ENCODE measurements at places on chromosomes 11 and 22.

DNA sequence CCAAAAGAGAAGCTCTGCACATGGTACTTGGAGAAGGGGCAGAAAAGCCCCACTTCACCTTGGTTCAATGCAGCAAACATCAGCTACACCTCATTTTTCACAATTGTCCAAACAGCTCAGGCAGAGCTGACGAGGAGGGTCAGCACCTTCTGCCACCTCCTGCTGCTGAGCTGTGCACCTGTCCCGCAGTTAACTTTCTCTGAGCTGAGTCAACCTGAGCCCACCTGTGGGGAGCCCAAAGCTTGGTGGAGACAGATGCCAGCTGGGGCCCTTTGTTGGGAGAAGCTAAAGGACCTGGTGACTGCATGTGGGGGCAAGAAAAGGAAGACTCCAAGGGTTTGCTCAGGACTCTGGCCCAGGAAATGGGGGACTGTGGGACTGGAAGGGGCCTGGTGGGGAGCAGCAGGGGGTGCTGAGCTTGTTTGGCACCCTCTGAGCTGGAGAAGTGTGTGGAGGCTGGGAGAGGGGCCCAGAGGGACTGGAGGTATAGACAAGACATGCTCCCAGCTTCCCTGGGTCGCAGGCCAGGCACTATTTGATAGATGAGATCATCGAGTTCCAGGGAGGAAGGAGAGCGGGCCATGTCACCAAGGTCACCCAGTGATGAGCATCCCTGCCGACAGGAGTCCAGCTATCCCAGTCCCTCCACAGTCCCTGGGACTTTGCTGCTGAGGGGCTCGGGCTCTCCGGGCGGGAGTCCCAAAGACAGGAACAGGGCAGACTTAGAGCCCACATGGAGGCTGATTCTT is 53.5 kb downstream of the KCNJ4 start:
- DNase-seq = no peak

- DNase-seq = no peak
Measured at GRCh38 chr11:123630126-123630608, 24.3 kb downstream of the SCN3B start.

- no peak for DNase-seq
Measured at GRCh38 chr22:20771918-20772625, 1.8 kb upstream of the SERPIND1 start.

- DNase-seq = no peak
Measured at GRCh38 chr22:45270095-45271020, 14.4 kb upstream of the UPK3A start.

- DNase-seq = no peak
Measured at GRCh38 chr11:72224564-72225410, at the start of gene INPPL1. Gene INPPL1 (plus strand): TSS chr11:72224767. CDS start chr11:72224985, 218 bp downstream.

- DNase-seq = no peak
Measured at GRCh38 chr22:46734830-46735453, 3.1 kb downstream of the CERK start.

DNA sequence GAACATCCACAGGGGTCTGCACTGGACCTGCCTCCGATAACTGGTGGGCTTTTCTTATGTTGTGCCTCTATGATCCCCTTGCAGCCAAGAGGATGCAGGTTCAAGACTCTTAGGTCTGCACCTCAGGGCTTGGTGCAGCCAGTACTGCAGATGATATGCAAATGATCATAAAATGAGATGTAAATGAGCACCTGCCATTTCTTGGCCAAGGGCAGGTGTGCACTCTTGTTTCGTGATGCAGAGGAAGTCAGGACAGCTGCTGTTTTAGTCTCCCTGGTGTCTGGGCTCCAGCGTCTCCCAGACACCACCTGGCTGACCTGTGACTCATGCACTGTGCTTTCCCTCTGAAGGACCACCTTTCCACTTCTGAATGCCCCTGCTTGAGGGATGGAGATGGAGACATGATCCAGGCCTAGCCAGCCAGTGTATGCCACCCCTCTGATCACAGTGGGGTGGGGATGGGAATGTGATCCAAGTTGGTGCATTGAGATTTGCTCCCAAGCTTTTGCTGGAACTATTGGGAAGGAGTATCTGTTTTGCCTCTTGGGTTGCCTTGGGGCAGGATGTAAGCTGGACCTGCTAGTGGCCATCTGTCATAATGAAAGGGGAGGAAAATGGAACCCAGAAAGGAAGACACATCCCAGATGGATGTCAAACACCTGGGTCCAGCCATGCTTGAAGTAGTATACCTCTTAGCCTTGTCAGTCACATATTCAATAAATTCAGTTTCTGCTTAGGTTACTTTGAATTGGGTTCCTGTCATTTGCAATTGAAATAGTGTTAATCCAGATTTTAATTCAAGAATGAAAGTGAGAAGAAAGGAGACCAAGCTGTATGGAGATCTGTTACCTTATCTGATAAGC is 3.3 kb upstream of the KCNJ11 start:
- no peak for DNase-seq

DNA sequence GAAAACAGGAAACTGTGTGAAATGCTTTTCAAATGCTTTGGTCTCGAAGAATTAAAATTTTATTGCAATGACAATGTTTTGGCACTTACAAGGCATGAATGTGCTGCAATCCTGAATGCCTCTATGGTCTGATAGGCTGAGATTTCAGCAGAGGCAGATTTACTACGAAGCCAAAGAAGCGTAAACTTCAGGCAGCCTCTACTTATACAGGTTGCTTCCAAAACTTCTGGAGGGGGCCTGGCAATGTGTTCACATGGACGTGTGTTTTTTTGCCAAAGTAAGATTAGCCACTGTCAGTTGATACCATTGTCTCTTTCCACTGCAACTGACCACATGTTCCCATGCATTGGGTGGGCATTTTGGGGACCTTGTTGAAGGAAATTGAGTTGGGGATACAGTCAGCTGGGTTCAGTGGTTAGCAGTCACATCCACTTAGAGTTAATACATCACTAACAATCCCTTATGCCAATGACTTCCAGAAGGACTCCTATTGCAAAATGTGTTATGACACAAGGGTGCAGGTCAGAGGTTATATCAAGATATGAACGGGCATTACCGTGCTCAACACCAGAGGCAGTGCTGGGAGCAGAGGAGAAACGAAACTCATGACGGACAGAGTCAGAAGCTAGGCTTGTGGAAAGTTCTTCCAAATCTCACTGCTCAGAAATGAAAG is 48.8 kb downstream of the ABTB2 start:
- DNase-seq = no peak

GRCh38 chr11:95788921-95789505 is 569 bp downstream of the FAM76B start:
- no peak for DNase-seq

GRCh38 chr22:43159484-43160178 is 8.3 kb downstream of the TSPO start:
- DNase-seq = no peak

DNA sequence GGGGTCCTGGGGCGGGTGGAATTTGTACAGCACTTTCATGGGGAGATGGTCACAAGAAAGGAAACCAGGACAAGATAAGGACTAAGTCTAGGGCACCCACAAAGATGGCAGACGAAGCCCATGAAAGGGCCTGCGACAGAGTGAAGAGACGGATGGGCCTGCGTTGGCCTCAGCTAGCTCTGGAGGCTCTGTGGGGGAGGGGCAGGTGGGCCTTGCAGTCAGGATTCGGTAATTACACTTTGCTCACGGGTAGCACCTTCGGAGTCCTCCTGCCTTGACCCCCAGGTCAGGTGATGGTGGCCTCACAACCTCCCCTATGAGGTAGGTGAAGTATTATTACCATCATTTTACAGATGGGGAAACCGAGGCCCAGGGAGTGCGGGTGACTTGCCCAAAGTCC is 7.1 kb downstream of the LRRC10B start:
- DNase-seq = no peak

DNA sequence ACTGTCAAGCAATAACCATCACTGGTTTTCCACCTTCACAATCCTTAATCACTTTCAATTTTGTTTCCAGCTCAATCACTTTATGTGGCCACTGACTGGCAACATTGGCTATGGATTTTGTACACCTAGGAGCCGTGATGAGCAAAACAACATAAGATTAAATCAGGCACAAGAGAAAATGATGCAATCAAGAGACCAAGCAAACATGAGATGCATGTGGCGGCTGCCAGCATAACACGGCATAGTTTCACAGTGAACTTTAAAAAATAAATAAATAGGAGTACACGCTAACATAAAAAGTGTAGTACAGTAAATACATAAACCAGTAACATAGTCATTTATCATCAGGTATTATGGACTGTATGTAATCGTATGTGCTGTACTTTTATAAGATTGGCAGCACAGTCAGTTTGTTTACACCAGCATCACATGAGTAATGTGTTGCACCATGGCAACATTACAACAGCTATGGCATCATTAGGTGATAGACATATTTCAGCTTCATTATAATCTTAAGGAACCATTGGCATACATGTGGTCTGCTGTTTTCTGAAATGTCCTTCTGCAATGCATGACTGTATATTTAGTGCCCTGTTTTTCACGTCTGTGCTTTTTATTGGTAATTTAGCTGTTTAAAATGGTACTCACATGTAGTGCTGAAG is 83.3 kb upstream of the PRDM11 start:
- DNase-seq = no peak

DNA sequence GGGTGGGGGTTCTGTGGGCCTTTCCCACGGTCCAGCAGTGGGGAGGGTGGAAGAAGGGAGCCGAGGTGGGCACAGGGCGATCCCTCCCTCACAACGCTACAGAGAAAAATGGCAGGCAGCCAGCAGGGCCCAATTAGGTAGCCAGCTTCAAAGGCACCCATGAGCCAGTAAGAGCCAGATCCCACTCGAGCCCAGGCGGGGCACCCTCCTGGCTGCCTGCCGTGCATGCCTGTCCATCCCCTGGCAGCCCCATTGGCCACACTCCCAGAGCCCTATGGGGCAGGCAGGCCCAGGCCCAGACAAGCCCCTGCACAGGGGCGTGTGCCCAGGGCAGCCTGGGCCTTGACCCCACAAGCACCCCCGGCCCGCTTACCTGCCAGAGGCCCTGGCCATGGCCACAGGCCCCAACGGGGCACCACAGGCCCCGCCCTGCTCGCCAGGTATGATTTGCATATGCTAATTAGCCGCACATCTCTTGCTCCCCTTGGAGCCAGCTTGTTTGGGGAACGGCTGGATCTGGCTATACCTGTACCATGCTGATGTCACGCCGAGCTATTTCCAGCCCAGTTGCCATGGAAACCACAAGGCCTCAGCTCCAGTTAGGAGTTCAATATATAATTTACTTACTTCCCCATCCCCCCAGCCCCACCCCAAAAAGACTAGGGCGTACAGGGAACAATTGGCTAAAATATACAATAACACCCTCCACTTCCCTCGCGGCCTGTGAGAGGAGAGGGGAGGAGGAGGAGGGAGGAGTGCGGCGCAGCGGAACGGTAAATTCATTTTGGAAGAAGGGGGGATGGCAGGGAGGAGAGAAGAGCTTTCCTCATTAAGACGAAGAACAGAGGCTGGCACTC is 47.5 kb upstream of the TCF20 start:
- no peak for DNase-seq

GRCh38 chr11:80031014-80031600 is 590.3 kb upstream of the TENM4 start:
- no peak for DNase-seq

DNA sequence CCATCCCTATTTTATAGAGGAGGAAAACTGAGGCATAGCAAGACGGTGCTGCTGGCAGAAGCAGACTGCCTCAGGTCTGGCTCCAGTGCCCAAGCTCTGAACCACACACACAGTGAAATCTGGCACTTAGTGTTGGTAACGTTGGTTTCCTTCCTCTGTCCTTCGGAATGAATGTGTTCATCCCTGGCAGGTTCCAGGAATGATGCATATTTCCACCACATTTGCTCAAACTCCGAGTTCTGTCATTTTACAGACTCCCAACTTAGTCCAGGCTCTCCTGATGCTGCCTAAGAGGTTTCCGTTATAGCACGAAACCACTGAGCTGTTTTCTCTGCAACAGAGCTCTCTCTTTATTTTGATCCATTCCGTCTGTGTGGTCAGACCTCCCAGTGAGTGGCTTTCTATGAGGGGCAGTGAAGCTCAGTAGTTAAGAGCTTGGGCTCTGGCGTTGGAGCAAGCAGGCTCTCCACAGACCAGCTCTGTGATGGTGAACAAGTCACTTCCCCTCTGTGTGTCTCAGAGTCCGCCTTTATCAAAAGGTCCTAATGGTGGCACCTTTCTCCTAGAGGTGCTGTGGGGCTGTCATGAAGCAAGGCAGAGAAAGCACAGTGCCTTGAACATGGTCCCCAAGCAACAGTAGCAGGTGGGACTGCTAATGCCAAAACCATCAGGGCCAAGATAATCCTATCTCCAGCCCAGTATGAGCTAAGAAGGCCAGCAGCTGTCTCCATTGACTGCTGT is 200.3 kb downstream of the MYO18B start:
- DNase-seq = no peak

DNA sequence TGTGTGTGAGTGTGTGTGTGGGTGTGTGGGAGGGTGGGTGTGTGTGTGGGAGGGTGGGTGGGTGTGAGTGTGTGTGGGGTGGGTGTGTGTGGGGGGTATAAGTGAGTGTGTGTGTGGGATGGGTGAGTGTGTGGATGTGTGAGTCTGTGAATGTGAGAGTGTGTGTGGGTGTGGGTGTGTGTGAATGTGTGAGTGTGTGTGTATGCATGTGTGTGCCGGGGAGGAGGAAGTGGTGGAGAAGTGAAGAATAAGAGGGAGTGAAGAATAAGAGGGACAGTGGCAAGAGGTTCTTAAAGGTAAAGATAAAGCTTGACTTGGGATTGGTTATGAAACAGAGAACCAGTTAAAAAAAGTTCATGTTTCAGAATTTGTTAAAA is 54.0 kb downstream of the PRR5L start:
- no peak for DNase-seq

GRCh38 chr11:33515347-33515746 is 185.3 kb downstream of the C11orf91 start:
- DNase-seq = no peak

DNA sequence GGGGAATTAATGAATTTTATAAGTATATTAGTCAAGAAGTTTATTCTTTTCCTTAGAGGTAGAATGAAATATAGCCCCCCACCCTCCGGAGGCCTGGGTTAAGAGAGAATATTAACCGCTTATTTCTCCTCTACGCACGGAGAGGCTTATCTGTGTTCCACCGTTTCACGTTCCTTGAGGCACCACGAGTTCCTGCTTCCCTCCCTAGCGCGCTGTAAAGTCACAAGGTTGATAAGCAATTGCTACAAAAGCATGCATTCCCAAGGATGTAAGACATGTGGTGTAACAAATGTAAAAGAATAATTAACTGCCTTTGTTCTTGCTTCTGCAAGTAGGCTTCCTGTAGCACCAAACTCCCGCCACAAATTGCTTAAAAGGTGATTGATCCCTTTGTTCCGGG is 1.5 kb upstream of the ANKRD42 start:
- DNase-seq = no peak

DNA sequence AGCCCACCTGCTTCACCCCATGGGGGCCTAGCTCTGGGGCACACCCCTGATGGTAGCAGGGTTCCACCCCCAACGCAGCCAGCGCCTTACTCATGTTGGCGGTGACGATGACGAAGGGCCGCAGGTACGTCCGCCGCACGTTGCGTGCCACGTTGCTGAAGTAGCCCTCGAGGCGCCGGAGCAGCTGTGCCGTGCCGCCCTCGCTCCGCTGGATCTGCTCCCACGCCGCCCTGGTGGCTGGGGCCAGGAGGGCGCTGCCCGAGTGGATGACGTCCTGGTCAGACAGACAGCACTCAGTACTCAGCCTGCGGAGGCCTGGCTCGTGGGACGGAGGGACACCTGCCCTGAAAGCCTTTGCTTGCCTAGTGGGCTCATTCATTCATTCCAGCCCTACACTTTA is 50.8 kb downstream of the TRMU start:
- no peak for DNase-seq

All from stimulated activated CD4-positive, alpha-beta T cell treated with anti-CD3 and anti-CD28 coated beads, Interleukin-15, amount 100 ng/mL, for 1 hour (primary cell).